Activated CD8-positive, alpha-beta T cell treated with anti-CD3 and anti-CD28 coated beads for 36 hours (primary cell): ENCODE measurements at places on chromosomes 7 and 10.
A peak's percentile ranks its signal among the peaks of the same experiment; 100 is the strongest.

DNA sequence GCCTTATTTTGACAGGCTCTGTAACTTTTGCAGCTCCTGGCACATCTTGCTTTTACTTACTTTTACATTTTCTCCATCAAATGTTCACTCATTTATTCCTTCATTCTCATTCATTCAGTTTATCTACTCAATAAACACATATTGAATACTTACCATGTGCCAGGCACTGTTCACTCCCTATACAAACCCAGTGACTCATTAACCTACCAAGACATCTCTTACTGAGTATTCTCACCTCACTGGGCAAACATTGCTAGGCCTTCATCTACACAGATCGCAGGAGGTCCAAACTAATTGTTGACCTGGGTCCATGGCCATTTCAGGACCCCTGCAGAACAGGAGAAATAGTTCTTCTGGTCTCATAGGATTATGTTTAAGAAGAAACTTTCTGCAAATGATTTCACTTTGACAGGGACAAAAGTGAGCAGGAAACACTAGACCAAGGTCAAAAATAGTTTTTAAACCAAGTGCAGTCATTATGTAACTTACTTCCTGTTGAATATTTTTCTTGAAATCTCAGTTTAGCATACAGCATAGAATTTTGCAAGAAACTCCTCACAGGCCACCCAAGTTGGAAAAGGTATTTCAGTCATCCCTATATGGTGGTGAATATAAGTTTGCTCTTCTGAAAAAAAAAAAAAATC is 17.6 kb downstream of the SLC26A4 start:
- no peak for DNase-seq

DNA sequence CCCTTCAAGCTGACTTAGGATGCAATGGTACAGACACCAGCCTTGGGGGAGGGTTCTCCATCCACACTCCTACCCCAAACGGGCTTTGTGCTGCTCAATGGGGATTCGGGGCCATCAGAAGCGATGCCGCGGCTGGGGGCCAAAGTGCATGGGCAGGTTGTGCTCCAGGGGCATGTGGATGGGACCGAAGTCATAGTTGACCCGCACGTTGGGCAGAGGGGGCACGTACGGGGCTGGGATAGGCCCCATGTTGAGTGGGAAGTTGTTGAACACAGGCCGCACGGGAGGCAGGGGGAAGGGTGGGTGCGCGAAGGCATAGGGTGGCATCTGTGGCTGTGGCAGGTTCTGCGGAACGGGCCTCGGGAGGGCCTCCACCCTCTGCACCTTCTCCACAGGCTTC is 158.7 kb downstream of the RNF216 start:
- DNase-seq, result no peak

DNA sequence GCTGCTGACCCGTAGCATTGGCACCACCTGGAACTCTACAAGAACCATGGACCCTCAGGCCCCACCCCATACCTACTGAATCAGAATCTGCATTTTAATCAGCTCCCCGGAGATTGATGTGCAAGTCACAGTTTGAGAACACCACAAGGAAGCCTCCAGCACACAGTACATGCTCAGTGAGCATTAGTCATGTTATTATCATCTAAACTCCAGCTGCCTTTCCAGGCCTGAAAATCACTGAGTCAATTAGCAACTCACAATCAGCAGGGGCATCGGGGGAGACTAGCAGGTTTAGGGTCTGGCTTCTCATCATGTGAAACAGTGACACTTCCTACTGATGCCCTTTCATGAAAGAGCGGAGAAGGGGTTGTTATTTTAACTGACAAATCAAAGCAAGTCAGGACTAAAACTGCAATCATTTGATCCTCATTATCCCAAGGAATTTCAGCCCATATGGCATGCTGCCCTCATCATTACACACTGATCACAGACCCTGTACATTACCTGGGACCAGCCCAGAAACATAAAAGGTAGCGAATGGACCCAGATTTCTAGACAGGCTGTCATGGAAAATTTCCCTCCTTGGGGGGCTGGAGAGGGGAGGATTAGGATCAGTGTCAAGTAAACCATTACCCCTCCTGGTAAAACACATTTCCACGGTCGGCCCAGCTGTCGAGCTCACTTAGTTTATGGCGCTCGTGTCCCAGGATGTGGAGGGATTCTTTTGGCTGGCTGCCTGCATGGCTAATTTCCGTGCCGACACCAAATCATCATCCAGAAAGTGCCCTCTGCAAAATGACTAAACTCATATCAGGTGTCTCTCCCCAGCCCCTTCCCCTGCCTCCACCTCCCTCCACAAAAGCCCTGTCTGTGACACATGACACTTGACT is 122.8 kb downstream of the PRLHR start:
- no peak for DNase-seq

- DNase-seq, result peak; percentile 35
Observed at GRCh38 chr10:75408911-75409885, 7.6 kb upstream of the ZNF503 start.
